Astrocyte of the spinal cord (primary cell): ENCODE measurements at places on chromosomes 12 and 14.
A peak's percentile ranks its signal among the peaks of the same experiment; 100 is the strongest.

DNA sequence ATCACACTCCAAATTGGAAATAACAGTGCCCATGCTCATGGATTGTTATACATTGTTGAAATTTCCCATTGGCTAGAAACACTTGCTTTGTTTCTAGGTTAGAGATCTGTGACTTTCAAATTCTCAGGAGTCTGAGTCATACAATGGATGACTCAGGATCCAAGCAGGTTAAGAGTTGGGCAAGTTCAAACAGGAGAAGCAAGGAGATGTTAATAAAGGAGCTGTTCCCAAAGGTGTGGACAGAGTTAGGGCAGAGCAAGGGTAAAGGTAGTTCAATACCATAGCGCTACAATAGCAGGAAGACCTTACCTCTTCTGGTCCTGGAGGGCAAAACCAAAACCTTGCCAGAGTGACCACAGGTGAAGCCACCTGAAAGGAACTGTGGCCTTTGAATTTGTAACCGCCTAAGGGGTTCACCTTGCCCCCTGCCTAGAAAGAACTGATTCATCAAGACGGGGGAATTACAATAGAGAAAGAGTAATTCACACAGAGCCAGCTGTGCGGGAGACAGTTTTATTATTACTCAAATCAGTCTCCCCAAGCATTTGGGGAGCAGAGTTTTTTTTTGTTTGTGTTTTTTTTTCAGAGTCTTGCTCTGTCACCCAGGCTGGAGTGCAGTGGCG, 4.2 kb upstream of the AMN1 start:
- DNase-seq: peak; percentile 89

GRCh38 chr14:30143627-30144026, 216.0 kb upstream of the PRKD1 start:
- DNase-seq: peak; percentile 43

DNA sequence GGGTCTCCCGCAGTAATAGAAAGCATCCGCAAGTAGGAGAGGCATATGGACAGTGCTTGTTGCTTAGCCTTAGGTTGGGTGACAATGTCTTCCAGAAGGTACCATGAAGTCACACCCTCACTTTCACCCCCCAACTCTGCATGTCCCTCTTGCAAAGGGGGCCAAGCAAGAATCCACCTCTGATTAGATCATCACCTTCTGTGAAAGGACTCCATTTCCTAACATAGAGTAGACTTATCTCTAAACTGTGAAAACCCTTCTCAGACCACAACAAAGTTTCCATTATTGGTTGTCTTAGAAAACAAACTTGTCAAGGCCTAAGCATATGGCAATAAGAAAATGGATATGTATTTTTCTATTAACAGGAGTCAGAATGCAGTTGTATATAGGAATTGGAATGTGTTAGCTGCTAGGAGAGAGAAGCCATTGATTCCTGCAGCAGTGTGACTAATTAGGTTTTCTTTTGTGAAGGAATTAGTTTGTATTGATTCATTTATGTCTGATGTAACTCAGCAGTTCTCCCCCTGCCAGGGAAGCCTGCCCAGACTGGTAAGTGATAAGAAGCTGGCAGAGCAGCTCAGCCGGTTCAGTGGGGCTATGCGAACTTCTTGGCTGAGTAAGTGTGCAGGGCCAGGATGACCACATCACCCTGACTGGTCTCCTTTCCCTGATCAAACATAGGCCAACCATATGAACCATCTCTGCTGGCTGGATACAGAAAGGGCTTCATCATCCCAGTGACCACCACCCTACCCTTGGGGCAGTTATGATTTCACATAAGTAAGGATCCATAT, 107.3 kb upstream of the CCDC196 start:
- DNase-seq: peak; percentile 14

DNA sequence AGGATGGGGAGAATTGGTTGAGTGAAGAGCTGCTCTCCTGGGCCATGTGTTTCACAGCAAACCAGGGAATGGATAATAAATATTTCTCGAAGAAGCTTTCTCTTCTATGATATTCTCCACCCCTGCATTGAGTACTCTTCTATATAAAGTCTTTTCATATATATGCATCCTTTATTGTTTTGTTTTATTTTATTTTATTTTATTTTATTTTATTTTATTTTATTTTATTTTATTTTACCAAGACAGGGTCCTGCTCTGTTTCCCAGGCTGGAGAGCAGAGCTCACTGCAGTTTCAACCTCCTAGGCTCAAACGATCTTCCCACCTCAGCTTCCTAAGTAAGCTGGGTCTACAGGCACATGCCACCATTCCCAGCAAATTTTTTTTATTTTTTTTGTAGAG, 85.8 kb downstream of the SCN8A start:
- no peak for DNase-seq

GRCh38 chr12:53324113-53324778, 2.8 kb upstream of the AAAS start:
- DNase-seq: no peak

- no peak for DNase-seq
Measured at GRCh38 chr12:128387811-128388422, 120.9 kb downstream of the TMEM132C start.
